Activated CD4-positive, CD25-positive, alpha-beta regulatory T cell (primary cell): ENCODE measurements at places on chromosomes 2 and 18.

GRCh38 chr2:26284132-26284531 is 39.4 kb downstream of the HADHB start:
- no peak for DNase-seq

DNA sequence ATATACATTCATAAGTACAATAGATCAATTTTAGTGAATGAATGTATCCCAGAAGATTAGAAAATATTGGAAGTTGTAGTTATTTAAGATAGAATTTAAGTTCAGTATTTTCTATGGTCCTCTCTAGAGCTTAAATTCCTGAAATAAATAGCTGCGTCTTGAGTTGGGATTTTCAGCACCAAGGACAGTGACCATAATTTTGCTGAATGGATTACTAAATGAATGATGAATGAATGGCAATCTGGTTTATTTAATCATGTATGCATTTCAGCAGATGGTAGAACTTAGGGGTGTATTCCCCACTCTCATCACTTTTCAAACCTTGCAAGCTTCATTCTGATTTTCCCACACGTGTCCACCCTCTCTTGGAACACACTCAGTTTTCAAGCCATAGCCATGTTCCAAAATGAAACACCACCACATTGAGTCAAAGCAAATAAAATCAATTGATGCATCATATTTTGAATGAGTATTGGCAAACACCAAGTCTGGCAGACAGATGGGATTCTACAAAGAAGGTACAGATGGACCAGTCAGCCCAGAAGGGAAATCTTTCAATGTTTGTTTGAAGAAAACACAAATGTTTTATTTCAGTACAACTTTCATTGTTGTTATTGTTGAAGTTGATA is 362.2 kb upstream of the NXPH2 start:
- no peak for DNase-seq

- no peak for DNase-seq
Measured at GRCh38 chr2:126506786-126507185, 149.2 kb upstream of the GYPC start.

- DNase-seq = no peak
Measured at GRCh38 chr18:53241161-53241560, 901.2 kb downstream of the DCC start.

GRCh38 chr2:15846626-15847025 is 93.7 kb upstream of the MYCN start:
- no peak for DNase-seq

- DNase-seq = no peak
Measured at GRCh38 chr2:38016219-38016618, 59.7 kb downstream of the CYP1B1 start.

DNA sequence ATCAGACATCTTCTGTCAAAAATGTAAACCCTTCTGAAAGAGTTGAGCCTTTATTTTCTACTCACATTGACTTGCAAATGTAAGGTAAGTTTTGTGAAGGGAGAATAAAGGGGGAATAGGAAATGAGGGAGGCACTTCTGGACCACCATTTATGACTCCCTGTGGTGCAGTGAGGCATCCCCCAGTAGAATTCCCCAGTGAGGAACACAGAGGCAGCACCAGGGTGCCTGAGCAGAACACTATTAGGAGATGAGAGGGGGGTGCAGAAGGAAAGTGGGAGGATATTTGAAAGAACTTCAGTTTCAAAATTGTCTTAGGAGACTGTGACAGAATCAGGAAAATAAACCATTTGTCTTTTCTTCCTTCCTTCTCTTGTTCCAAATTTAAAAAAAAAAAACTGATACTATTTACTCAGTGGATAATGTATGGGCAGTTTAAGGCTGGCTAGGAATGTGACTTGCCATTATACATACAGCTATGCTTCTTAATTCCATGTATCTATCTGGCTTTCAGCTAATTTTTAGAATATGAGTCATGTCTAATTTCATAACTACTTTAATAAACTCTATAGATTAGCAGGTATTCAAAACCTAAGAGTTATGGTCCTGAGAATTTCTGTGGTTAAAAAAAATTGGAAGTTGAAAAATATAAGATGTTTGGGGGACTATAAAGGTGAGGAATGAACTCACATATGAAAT is 478.1 kb upstream of the CHAC2 start:
- no peak for DNase-seq

GRCh38 chr18:45538444-45538843 is 76.8 kb upstream of the SLC14A2 start:
- DNase-seq = no peak

DNA sequence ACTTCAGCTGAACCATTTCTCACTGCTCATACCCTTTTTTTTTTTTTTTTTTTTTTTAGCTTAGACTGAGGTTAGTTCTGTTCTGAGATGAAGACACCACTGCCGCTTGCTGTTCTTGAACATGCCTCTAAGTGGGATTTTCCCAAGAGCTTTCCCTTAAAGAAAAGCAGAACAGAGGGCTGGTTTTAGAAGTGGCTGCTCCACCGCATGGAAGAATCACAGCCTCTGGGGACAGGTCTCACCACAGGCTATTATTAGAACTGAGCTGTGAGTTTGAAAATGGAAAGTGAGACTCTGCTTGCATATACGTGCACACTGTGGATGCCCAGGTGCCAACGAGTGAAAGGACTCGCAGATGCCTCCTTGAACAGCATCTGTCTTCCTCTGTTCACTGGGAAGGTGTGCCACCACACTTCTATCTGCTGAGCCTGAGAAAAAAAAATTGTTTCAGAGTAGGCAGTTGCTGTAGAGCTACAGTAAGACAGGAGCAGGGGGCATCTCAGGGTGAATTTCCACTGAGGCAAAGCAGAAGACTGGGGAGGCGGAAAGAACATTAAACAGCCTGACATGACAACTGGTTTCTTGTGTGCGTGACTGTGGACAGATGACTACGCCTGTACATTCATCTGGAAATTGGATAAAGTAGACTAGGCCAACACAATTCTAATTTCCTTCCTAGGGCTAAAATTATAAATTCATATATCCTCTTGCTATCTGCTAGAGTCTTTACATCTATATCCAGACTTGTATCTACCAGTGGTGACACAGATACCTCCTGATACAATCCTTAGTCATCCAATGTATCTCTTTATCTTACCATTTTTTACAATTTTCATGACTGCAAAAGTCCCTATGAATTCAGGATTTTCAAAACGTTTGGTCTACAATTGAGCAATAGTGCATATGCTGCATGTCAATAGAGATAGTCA is 1045.7 kb upstream of the CELF4 start:
- no peak for DNase-seq

DNA sequence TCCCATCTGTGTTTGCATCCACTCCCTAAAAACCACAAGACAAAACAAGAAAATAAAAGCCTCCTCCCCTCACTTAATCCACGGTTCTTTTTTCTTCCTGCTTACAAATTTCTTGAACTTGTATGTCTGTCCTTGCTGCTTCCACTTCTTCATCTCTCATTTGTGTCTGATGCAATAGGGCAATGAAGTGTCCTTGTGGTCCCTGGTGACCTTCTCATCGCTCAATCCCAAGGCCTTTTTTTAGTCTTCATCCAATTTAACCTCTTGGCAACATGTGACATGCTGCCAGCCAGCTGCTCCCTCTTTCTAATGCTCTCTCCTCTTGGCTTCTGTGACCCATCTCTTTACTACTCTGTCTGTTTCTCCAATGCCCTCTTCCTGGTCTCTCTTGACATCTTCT is 87.6 kb downstream of the SEMA4F start:
- no peak for DNase-seq

DNA sequence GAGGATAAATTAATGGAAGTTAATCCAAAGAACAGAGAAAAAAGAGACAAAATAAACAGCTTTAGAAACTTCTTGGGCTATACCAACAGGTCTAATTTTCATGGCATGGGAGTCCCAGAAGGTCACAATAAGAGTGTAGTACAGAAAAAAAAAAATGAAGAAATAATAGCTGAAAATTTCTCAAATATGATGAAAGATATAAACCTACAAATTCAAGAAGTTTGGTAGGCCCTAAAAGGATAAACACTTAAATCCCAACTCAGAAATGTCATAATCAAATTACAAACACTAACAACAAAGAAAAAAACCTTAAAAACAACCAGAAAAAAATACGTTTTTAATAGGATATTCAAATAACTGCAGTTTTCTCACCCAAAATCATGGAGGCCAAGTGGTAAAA is 229.3 kb upstream of the ZEB2 start:
- no peak for DNase-seq

GRCh38 chr2:240499309-240500301 is 58.2 kb downstream of the ANKMY1 start:
- DNase-seq = no peak

DNA sequence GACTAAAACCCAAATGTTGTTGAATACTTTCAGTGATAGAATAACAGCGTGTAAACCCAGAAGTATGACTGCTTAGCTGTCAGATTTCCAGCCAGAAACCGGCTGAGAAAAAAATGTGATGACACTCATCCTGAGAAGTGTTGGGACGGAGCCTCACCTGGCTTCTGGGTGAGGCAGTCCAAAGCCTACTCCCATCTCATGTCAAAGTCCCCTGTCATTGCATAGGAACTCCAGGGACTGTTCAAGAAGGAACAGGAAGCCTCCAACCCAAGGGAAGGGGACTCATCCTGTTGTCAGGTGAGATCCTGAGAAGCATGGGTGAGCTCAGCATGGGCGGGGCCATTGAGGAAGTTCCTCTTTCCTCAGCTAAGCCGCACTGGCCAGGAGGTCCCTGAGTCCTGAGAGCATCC is 11.3 kb upstream of the CHRNA1 start:
- no peak for DNase-seq

GRCh38 chr18:5518899-5519371 is 24.9 kb downstream of the EPB41L3 start:
- DNase-seq = no peak

- no peak for DNase-seq
Measured at GRCh38 chr2:205754924-205755321, 72.6 kb downstream of the NRP2 start.

DNA sequence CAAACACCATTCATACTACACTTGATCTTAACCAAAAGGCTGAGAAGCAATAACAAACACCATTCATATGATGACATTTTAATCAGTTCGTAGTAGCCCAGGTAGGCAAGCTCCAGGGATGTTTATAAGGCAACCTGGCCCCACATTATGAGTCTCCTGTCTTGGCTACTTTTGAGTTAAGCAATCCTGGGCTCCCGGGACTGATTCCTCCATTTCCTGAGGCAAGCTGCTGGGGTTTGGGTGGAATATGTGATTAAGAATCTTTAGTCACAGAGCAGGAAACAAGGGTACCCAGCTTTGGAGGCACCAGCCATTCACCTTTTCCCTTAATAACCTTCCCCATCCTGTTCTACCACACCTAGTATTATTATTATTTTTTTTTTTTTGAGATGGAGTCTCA is 24.5 kb upstream of the SPRED2 start:
- no peak for DNase-seq

DNA sequence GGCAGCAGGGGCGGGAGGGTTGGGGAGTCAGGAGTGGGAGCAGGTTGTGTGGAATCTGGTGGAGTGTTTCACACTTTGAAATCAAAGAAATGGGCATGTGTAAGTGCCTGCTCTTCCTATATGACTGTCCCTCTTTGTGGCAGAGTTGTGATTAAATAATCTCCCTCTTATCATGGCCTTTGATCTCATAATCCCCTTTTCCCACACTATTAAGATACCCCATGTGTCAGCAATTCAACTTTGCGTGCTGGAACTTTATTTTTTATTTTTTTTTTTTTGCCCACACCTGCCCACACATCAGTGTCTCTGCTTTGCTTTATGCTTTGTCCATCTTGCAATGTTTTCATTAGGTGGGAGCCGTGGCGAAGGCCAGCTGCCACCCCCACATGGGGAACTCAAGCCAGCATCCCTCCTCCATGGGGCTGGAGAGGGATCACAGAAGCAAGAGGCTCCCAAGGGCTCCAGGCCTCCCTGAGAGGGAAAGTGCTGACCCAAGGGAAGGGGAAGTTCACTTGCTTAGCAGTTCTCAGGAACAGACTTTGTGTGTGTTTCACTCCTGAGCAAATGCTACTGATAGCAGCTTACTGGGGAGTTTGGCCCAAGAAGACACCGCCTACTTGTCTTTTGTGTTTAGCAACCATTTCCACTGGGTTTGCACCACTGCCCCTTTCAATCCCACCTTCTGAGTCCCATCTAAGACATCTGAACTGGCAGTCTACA is 243.4 kb downstream of the BCL11A start:
- no peak for DNase-seq

- no peak for DNase-seq
Measured at GRCh38 chr2:103739186-103739585, 977.4 kb downstream of the TMEM182 start.

DNA sequence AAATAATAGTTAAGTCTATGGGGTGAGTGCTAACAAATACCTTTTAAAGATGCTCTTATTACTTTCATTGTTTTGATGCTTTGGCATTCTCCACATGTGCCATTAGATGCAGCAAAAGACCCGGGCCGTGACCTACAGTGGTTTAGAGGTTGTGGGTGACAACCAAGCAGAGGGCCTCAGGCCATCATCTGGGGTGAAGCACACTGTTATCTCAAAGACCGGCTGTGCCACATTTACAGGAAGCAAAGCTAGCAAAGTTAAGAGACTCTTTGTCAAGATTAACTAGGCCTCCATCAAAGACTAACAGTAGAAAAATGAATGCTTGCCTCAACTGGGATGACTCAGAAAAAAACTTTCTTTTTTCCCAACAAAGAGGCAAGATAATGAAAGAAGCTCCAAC is 695.3 kb downstream of the SATB2 start:
- DNase-seq = no peak

DNA sequence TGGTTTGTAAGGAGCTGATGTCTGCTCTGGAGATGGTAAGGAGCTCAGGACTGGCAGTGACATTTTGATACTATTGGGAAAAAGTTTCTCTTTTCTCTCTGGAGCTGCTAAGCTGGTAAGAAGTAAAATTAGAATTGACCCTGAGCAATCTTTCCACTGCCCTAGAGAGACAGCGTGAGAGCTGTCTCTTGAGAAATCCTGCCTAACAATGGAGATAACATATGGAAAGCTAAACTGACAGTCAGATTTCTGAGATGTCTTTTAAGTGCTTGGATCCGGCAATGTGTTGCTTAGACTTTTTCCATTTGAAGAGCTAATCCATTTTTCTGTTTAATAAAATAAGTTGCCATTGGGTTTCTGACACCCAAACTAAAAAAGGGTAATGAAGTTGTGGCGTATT is 302.4 kb downstream of the KCNS3 start:
- DNase-seq = no peak

DNA sequence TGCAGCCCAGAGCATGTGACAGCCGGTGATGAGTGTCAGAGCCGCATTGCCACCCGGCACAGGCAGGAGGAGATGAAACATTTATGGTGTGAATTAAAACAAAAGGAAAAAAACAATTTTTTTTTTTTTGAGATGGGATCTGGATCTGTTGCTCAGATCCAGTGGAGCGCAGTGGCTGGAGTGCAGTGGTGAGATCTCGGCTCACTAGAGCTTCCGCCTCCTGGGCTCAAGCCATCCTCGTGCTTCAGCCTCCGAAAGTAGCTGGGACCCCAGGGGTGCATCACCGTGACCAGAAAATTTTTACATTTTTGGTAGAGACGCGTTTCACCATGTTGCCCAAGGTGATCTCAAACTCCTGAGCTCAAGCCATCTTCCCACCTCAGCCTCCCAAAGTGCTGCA is 182.1 kb upstream of the SALL3 start:
- no peak for DNase-seq

- no peak for DNase-seq
Measured at GRCh38 chr18:45521777-45522176, 93.5 kb upstream of the SLC14A2 start.
